ENCODE measurements at places on chromosomes 13 and 19.

DNA sequence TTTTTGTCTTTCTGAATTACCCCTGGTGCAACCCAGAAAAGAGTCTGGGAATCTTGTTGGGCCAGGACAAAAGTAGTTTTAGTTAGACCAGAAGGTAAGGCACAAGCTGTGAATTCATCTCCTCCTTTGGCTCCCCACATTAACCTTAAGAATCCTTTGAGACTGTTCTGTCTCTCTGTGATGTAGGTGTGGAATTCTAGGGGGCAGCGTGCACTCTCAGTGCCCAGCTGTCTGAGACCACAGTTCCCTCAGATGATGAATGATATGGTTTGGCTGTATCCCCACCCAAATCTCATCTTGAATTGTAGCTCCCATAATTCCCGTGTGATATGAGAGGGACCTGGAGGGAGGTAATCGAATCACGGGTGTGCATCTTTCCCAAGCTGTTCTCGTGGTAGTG, 43.9 kb downstream of the ZNF506 start:
- no peak for DNase-seq

- DNase-seq = no peak
Observed at GRCh38 chr13:72634859-72635258, 92.6 kb downstream of the MZT1 start.

GRCh38 chr13:82625717-82626116, 1256.6 kb downstream of the SLITRK1 start:
- no peak for DNase-seq

DNA sequence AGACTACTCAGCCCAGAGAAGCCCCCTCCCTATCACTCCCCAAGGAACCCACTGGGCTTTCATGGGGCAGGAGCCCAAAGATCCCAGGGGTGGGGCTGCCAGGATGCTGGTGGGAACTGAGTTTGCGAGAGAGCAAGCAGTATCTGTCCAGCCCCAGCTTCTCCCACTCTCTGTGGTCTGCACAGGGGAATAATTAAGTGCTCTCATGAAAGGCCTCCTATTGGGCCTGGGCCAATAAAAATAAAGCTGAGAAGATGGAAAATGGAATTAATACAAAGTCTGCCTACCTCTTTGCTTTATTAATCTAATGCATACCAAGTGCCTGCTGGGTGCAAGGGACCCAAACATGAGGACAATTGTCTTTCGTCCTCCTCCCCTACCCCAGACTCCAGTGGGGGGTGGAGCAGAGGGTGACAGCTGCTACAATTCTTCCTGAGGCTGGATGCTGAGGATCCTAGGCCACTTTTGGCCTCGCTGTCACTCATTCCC, 5.4 kb downstream of the DDX39A start:
- no peak for DNase-seq

- DNase-seq = no peak
Observed at GRCh38 chr13:73984201-73984600, 150.0 kb downstream of the KLF12 start.

DNA sequence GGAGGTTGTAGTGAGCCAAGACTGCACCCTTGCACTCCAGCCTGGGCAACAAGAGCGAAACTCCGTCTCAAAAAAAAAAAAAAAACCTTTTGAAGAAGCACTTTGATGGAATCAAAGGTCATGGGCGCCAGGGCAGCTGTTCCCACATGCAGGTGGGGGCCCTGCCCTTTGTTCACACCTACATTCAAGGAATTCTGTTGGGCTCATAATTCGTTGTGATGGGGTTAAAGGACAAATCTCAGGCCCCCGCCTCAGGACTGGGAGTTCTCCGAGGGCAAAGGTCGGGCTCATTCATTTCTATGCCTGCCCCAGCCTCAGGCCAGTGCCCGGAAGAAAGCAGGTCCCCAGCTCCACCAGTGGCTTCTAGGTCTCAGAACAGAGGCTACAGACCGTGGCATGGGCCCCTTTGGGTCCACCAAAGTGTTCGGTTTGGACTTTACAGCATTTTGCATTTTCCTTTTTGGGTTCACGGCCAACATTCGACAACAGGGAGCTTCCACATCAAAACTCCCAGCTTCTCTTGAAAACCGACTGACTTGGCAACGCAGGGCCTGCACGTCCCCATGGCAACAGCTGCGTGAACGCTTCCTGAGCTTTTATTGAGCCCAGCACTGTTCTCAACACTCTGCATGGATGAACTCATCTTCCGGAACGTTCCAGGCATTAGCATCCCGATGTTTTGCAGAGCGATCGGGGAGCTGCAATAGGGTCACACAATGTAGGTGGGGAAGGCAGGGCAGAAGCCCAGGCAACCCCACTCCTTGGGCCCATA, 10.1 kb upstream of the GTF2F1 start:
- no peak for DNase-seq

DNA sequence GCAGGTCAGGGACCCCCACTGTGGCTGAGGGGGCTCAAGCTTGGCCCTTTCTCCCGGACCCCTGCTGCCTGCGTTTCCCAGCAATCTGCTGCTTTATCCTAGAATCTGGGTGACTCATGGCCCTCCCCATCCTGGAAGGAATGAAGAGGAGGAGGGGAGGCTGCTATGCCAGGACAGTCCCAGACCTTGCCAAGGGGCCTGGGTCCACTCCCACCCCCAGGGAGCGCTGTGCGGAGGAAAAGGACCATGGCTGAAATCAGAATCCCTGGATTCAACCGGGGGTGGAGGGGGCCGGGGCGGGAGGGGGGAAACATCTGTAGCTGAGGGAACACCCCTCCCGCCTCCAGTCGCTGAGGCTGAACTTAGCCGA, 20.5 kb downstream of the ZNF114 start:
- DNase-seq = no peak

Measured in NCI-H1436 treated with DMSO at 0.1 percent for 48 hours (cell line).